ENCODE measurements at places on chromosomes 16 and 17. TPM values are rescaled to one million over a fixed set of nuclear protein-coding genes. Genes with fewer than 3 reads are reported as not detected.

The KIFC3 gene
- 65.4 TPM for polyA plus RNA-seq

The C1QTNF8 gene
- polyA plus RNA-seq: not detected

- DNase-seq: no peak
Observed at GRCh38 chr17:79090443-79091225, 16.0 kb downstream of the ENGASE start.

DNA sequence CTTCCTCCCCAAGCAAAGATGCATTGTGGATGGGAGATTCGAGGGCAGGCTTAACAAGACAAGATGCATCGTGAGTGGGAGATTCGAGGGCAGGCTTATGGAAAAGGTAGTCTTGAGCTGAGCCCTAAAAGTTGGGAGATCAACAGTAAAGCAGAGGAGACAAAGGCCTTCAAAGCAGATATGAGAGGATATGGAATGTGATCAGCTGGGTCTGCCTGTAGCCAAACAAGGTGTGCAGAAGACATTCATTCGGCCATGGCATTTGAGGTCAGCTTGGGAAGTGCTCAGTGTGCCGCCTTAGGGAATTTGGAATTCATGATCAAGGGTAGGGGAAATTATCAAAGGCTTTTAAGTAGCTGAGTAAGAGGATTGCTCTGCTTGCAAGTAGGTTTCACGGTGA is 39.5 kb downstream of the DNAH9 start:
- no peak for DNase-seq

The TMC6 gene
- polyA plus RNA-seq: 5.5 TPM

GRCh38 chr16:13234999-13235398 is 333.6 kb downstream of the SHISA9 start:
- no peak for DNase-seq

The PMFBP1 gene
- 0.16 TPM for polyA plus RNA-seq
